Mucosa of gallbladder (tissue), 1 donor: ENCODE measurements at places on chromosomes 1 and 21.

- no peak for DNase-seq
Observed at GRCh38 chr1:170624146-170624545, 39.8 kb upstream of the PRRX1 start.

DNA sequence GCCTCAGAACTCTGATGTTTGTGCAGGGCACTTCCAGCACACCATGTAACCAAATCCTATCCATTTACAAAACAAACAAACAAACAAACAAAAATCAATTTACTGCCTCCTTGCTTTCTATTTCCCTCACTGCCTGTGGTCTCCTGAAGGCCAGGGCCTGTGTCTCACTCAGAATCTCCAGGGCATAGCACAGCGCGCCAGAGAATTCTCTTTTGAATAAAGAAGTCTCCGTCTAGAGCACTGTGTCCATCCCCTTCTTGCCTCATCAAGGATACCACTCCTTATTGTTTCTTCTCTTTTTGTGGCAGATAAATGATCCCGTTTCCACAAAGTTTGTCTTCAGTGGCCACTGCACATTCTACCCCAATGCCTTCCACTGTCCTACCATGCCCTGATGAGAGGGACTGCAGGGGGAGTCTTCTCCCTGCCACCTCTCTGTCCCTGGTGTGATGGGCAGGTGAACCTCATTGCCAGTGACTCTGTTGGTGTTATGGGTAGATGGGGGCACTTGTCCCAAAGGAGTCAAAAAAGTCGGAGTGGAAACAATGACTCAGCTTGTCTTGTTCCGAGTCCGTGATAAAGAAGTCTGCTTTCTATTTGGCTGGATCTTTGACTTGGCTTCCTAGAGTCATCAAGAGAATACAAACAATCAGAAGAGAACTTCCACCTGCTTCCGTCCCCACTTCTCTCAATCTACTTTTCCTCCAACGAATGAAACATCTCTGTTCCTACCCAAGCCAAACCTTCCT lies 30.0 kb downstream of the XCL2 start:
- DNase-seq: no peak

- no peak for DNase-seq
Observed at GRCh38 chr1:36965275-36966159, 68.8 kb downstream of the GRIK3 start.

DNA sequence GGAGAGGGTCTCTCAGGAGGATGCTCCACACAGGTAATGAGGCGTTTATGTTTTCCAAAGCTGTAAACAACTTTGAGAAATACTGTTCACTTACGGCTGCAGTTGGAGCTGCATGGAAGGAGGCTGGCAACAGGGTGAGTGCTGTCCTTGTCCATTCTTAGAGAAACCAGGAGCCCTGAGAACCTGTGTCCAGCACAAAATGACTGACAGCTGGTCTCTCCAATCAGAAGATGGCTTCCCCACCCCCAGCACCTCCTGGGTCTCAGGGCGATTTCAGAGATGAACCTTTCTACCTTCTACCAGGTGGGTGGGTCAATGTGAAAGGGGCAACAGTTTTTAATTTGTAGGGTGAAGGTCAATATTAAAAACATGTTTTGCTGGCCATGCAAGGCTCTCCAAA lies 353.6 kb downstream of the NPHP4 start:
- no peak for DNase-seq

DNA sequence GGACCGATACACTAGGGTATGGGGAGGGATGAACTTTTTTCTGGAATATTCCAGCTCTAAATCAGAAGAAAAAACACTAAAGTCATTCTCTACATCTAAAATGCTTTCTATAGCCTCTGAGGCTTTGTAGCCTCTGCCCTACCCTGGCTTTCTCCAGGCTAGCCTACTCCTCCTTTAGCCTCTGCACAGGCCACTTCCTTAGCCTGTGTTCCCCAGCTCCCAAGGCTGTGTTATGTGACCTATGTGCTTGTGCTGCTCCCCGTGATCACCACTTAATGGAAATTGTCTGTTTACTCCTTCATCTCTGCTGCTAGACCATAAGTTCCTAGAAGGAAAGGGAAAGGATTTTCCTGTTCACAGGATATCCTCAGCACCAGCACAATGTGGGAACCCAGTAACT lies 92.8 kb downstream of the SEC16B start:
- no peak for DNase-seq

- no peak for DNase-seq
Observed at GRCh38 chr1:162062542-162063015, 6.9 kb upstream of the NOS1AP start.
